AG04450 (cell line): ENCODE measurements at places on chromosomes 12 and 14. TPM values are rescaled to one million over a fixed set of nuclear protein-coding genes. Genes with fewer than 3 reads are reported as not detected.

GRCh38 chr14:35998303-35998702 lies 172.2 kb downstream of the BRMS1L start:
- DNase-seq: no peak

- DNase-seq: peak; percentile 66
Measured at GRCh38 chr12:53452159-53453077, 516 bp downstream of the PCBP2 start.

- DNase-seq: no peak
Measured at GRCh38 chr12:119157528-119157927, 21.2 kb upstream of the HSPB8 start.

HELB gene
- 2.0 TPM in 2 replicates for polyA plus RNA-seq

- no peak for DNase-seq
Measured at GRCh38 chr14:58491593-58491992, 64.1 kb downstream of the KIAA0586 start.

- no peak for DNase-seq
Measured at GRCh38 chr14:93788543-93789227, 400 bp upstream of the PRIMA1 start.

GPX2 gene
- 1.3 TPM in 1 of 2 replicates, not detected in the other for polyA plus RNA-seq
